Stimulated activated CD8-positive, alpha-beta memory T cell treated with anti-CD3 and anti-CD28 coated beads, Interleukin-2, amount 100 ng/mL, for 1 hour (primary cell): ENCODE measurements at places on chromosomes 2 and 18.

DNA sequence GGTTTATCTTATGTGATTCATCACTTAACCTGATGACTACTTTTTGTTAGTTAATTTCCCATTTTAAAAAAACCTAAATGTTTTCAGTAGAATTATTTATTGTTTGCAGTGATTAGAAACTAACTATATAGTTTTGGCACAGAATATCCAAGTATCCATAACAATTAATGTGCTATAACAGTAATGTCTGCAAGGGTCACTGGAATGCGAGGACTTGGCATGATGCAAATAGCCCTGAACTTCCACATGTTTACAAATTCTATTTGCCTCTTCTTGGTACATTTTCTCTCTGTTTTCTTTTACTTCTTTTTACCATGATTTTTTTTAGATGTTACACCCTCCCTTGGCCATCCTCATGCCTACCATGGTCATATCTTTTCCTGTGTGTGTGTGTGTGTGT is 49.3 kb upstream of the GALNT3 start:
- no peak for DNase-seq

- DNase-seq = no peak
Measured at GRCh38 chr2:142687509-142687908, 190.0 kb upstream of the KYNU start.

DNA sequence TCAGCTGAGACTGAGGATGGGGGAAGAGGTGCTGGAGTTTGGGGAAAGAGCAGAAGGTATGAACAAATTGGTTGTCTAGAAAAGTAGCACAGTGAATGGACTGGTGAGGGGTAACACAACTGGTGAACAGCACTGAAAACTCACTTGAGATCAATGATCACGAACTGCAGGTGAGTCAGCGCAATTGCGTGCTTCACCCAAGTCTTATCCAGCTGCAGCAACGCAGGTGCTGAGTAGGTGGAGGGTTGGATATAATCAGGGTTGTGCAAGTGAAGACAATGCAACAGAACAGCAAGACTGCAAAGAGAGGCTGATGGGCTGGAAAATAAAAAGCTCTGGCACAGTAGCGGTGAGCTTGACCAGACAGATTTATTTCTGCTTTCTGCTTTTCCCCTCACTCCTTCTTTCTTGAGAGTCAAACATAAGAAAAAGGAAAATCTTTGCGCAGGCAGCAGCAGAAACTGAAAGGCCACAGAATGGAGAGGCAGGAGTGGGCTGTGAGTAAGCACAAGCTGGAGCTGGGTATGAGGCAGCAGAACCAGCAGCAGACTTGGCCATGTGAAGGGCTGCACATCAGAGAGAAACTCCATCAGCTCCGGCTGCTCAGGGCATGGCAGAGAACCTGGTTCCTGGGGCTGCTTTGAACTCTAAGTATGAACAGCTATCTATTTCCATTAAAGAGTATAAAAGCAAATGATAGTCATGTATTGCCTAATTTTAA is 99.4 kb upstream of the ARL5A start:
- no peak for DNase-seq

DNA sequence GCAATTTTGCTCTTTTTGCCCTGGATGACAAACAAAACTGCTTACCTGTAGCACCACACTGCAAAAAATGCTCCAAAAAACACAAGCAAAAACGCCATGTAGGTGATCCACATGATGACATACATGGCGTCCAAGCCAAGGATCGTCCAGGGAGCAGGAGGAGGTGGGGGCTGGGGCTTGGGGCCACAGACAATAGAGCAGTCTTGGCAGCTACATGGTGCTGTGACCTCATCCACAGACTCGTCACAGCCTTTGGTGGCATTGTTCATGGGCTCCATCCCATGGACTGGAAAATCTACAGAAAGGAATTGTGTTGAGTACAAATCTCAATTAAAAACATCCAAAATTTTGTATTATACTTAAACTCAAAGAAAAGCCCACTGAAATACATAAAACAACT is 26.1 kb downstream of the NPC1 start:
- no peak for DNase-seq

DNA sequence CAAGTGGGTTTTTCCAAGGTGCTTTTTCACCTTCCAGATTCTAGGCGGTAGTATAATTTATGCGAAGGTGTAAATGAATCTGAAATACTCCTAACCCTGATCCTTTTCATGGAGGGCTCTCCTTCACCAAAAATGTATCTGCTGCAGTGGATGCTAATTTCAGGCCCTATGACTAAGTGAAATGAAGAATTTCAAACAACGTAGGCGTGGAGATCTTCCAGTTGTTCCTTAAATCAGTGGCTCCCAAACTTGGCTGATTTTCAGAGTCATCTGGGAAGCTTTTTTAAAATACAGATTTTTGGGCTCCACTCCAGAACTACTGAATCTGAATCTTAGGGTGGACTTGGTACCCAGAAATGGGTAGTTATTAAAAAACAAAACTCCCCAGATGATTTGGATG is 5.5 kb downstream of the GCKR start:
- DNase-seq = no peak

DNA sequence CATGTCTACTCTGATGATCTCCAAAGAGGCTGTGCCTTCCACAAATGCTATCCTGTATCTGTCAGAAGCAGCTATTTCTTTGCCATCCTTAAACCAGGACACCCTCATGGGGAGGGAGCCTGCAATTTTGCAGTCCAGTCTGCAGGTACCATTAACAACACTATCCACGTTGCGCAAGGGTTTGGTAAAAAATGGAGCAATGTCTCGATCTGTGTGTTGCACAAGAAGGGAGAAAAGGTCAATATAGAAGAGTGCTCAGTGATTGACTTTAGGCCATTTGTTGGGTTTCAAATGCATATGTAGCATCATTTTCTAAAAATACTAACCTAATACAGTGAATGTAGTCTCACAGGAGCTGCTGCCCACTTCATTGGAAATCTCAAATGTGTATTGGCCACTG is 74.3 kb downstream of the TTN start:
- no peak for DNase-seq

- no peak for DNase-seq
Measured at GRCh38 chr18:75377926-75378325, 49.6 kb downstream of the SMIM21 start.

- DNase-seq = no peak
Measured at GRCh38 chr2:109069331-109070194, 59.4 kb upstream of the SH3RF3 start.

DNA sequence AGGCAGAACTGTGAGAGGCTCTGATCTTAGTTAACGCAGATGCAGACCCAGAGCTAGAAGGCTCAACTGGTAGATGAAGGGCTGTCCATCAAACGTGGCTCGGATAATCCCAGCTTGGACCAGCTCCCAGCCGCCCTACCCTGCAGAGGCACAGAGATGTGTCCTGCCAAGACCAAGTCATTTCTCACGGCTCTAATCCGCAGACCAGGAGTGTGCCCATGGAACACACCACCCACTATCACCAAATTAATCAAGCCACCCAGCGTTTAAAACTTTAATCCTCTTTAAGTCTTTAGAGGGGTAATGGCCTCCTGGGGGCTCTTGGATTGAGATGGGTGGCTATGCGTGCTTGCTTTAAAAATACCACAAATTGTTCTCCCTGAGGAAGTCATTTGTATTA is 17.5 kb downstream of the LYPD1 start:
- no peak for DNase-seq

DNA sequence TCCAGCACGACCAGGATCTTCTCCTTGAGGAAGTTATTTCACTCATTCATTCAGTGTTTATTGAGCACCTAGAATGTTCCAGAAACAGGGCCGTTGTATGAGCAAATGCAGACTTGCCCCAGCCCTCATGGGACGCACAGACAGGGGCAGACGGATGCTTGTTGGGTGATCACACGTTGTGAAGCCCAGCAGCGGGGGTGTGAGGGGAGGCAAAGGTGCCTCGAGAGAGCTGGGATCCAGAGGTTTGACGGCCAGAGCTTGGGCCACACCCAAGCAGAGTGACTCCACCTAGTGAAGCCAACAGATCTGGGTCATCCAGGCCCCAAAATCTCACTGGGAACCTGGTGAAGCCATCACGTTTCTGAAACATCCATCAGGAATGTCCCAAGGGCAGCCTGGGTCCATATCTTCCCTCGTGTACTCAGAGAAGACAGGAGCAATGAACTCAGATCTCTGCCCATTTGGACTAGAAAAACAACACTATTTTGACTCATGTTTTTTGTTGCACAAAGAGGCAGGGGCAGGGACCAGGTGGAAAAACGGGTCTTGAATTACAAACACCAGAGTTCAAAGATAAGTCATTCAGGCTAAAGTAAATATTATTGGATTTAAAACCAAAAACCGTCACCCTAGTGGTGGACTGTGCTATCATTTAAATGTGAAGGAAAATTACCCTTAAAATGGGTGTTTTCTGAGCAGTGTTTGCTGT is 54.9 kb upstream of the RBM44 start:
- no peak for DNase-seq

DNA sequence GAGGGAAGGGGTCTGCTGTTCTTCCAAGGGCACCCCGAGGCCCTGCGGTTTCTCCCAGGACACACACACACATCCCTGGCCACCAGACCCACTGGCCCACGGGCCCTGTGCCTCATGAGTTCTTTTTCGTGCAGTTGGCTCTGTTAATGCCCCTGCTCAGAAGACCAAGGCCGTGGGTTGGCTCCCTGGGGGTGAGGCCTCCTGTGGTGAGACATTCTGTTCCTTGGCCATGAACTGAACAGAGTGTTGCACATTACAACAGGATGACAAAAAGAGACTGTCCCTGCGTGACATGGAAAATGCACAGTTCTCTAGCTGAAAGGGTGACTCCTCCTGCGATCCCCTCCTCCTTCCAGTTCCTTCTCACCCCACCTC is 30.7 kb downstream of the SH2D6 start:
- DNase-seq = no peak

DNA sequence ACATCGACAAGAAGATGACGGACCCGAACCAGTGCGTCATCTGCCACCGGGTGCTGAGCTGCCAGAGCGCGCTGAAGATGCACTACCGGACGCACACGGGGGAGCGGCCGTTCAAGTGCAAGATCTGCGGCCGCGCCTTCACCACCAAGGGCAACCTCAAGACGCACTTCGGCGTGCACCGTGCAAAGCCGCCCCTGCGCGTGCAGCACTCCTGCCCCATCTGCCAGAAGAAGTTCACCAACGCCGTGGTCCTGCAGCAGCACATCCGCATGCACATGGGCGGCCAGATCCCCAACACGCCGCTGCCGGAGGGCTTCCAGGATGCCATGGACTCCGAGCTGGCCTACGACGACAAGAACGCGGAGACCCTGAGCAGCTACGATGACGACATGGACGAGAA is 14.4 kb downstream of the SALL3 start:
- DNase-seq = no peak

GRCh38 chr2:20322527-20323300 is 27.9 kb downstream of the PUM2 start:
- no peak for DNase-seq

- no peak for DNase-seq
Measured at GRCh38 chr2:229539628-229540027, 174.7 kb downstream of the DNER start.

GRCh38 chr2:236505041-236505440 is 64.6 kb upstream of the ACKR3 start:
- no peak for DNase-seq

DNA sequence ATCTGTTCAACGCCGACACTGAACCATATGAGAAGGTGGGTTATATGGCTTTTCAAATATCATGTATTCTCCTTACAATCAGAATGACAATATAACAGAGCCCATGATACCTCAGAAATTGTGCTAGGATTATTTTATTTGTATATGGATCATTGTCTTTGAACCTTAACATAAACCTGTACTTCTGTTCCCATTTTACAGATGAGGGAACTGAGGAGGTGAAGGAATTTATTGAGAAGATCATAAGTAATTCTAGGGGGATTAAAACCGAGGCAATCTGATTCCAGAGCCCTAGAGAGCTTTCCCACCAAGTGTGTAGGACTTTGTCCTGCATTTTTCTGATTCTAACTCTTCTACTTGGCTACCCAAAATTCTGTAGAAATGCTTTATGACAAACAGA is 279.8 kb upstream of the FANCL start:
- DNase-seq = no peak

- DNase-seq = no peak
Measured at GRCh38 chr2:43192744-43193651, 33.4 kb downstream of the ZFP36L2 start.

DNA sequence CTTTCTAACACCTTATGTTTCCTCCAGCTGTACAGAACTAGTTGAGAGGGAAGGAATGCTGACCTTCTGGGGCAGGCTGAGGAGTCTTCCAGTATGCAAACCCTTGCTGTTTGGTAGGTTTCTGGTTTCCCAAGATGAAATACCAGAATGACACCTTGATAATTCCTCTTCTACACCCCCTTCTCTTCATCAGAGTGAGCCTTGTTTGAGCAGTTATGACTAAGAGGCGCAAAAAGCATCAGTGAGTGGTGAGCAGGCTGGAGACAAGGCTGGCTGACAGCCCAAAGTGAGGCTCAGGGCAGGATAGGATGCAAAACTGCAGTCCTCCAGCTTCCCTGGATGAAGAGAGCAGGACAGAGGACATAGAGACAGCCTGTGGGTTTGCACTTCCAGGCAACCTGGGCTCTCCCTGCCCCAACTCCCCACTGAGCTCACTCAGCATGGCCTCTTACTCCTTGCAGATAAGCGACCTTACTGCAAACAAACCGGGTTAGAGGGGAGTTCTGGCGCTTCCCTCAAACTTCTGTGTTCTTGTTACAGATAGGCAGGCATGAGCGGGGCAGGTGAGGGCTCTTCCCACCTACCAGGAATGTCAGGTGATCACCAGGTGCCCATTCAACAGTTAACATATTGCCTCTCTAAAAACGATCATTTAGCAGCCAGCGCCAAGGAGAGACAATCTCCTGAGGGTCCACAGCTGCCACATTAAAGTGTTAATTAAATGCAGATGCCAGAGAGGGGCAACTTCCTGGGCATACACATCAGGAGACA is 5.4 kb downstream of the MPPE1 start:
- DNase-seq = no peak
